ENCODE measurements at places on chromosomes 7 and 10. TPM values are rescaled to one million over a fixed set of nuclear protein-coding genes. Genes with fewer than 3 reads are reported as not detected.

The CYP26C1 gene
- total RNA-seq: 0.05 TPM

The HUS1 gene
- 30.8 TPM for total RNA-seq

The LIPF gene
- total RNA-seq: not detected

The CDK6 gene
- total RNA-seq: 229 TPM

The HECTD2 gene
- 3.8 TPM for total RNA-seq

The SPDYE2 gene
- not detected for total RNA-seq

The CCDC172 gene
- not detected for total RNA-seq

The CD36 gene
- not detected for total RNA-seq

The SORBS1 gene
- 0.89 TPM for total RNA-seq

The NKX1-2 gene
- not detected for total RNA-seq

The TRIM50 gene
- not detected for total RNA-seq

The ANKRD30A gene
- not detected for total RNA-seq

The KIF11 gene
- total RNA-seq: 76.9 TPM

The CASTOR2 gene
- 5.7 TPM for total RNA-seq

The RSBN1L gene
- 26.7 TPM for total RNA-seq

The HBP1 gene
- total RNA-seq: 22.5 TPM

Data from activated CD8-positive, alpha-beta memory T cell treated with anti-CD3 and anti-CD28 coated beads, Interleukin-2, amount 10 ng/mL, durations not matched to agents 7 days and 5 days (primary cell).